ENCODE measurements at places on chromosomes 2 and 18.

DNA sequence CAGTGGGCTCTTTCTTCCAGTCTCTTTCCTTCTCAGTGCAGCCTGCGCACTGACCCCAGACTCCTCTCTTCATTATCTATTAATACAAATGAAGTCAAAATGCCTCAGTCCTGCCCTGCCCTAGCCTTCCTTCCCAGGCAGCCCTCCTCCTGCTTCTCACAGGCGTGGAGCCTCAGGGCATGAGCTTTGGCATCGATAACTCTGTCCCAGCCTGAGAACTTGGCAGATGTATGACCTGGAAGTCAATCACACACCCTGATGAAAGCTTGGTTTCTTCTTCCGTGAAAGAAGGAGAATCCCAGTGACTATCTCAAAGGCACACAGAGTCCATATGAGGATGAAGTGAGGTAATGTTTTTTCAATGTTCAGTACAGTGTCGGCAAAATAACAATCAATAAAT lies 600.7 kb upstream of the ID2 start:
- no peak for DNase-seq

- DNase-seq: no peak
Measured at GRCh38 chr2:97723156-97724072, 10.0 kb downstream of the ZAP70 start.

GRCh38 chr2:109398366-109399015 lies 215.3 kb downstream of the SEPTIN10 start:
- no peak for DNase-seq

DNA sequence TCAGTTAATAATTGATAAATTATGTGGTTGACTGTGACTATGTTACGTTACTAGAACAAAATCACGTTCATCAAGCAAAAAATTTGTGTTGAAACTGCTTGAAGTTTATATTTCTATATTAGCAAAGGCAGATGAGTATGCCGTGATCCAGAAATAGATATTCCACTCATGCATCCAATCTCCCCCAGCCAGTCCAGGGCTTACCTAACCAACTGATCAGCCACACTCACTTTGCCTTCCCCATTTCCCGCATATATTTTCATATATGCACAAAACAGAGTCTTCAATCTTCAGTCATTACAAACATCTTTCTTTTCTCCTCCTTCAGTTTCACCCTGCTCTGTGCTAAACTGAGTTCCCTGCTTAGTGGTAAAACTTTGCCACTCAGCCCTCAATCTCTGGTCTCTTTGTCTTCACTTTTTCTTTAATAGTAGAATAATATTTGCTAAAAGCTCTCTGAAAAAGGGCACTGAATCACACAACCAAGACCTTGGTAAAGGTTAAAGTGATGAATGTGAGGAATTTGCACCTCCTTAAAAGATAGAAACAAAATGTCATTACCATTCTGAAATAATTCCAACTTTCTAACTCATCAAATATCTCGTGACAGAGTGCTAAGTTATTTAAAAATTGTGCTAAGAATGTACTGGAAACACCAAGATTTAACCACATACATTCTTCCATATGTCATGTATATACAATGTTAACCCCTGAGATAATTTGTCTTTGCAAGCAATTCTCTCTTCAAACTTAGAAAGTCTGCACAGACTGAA lies 893.2 kb upstream of the CRIM1 start:
- no peak for DNase-seq

DNA sequence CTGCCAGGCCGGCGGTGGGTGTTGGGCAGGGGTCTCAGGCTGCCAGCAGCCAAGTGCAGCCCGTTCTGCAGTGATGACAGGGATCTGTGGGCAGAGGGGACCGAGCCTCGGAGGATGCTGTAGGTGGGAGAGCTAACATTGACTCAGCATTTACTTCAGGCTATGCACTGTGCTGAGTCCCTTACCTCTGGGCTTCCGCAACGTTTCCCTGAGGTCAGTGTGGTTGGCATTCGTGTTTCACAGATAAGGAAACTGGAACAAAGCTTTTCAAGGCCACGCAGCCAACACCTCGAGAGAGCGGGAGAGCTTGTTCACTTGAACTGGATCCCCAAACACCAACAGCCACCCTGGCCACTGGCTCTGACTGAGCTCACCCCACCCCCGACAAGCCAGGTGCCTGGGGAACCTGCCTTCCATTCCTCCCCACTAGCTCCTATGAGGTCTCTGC lies 839 bp upstream of the GPR148 start:
- DNase-seq: no peak

DNA sequence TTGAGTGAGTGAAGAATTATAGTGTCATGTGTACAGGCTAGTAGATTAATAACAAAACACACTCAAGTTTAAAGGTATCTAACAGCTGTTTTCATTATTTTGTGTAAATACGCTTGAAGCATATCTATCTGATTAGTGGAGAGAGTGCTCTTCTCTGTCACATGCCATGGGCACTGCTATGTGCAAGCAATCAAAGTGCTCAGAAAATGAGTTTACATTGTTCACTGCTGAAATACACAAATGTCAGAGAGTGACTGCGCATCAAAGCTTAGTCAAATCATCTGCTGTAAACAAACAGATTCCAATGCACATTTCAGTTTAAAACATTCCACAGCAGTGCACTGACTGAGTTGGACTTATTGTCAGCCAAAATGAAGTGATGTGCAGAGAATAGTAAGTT lies 423.4 kb downstream of the ZEB2 start:
- no peak for DNase-seq

DNA sequence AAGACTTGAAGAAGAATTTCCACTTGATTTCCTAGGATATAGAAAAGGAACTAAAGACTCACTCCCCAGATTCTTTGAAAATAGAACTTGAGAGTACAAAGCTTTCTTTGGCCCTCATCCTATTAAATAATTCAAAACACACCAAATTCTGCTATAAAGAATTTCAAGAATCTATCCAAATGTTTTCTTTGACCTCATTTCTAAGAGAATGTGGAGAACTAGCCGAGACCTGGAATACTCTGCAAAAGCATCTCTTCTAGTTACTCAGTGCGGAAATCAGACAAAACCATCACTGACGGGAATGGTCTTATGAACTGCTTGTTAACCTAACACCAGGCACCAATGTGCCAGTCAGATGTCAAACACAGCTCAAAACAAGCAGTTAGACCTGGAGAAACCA lies 44.2 kb upstream of the ARL5A start:
- no peak for DNase-seq

DNA sequence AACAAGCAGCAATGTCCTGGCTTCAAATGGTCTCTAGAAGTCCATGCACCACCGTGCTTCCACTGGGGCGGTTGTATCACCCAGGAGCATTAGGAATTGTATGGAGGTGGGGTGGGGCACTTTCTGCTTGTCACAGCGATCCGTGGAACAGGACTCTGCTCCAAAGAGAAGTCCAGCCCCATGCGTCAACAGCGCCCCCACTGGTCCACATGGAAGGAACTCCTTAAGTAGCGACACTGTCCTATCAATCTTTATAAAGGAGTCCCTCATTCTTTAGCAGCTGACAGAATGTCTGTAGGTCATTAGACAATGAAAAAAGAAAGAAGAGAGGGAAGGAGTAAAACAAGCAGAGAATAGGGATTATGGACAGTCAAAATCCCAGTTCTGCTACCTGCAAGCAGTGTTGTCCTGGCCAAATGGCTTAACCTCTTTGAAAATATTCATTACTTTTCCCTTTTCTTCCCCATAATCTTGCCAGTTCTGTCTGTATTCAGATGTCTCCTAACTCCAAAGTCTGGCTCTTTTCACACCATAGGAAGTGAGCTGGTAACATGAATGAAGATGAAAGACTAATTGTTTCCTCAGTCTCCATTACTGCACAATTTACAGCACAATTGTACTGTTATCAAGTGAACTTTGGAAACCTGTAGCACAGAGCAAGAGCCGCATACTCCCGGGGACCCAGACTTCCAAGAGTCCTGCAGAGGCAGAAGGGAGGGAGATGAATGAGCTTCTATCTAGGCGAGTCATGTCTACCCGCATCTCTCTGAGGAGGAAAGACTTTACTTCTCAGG lies 9.9 kb downstream of the NFE2L2 start:
- no peak for DNase-seq
